A375 (cell line): ENCODE measurements at places on chromosomes 5 and 9. TPM values are rescaled to one million over a fixed set of nuclear protein-coding genes. Genes with fewer than 3 reads are reported as not detected.

THBS4 gene
- total RNA-seq: 0.68 and 1.7 TPM in 2 replicates

EPB41L4A gene
- not detected in 2 replicates for total RNA-seq

PLAC8L1 gene
- total RNA-seq: 0.19 and 0.34 TPM in 2 replicates

BAAT gene
- 0.05 and 0.08 TPM in 2 replicates for total RNA-seq

MROH2B gene
- not detected in 2 replicates for total RNA-seq

BTNL3 gene
- total RNA-seq: not detected in 2 replicates

PCAT7 gene
- total RNA-seq: 9.3 and 9.9 TPM in 2 replicates

TMC1 gene
- 0.19 and 0.29 TPM in 2 replicates for total RNA-seq

ERCC6L2 gene
- 49.1 and 56.4 TPM in 2 replicates for total RNA-seq

ENG gene
- 13.6 and 14.7 TPM in 2 replicates for total RNA-seq

MED7 gene
- 6.1 and 7.6 TPM in 2 replicates for total RNA-seq

SAXO1 gene
- not detected in 2 replicates for total RNA-seq

AK8 gene
- 0.05 and 0.68 TPM in 2 replicates for total RNA-seq

SOHLH1 gene
- not detected in 2 replicates for total RNA-seq

PDE8B gene
- total RNA-seq: 0.30 and 1.1 TPM in 2 replicates

AQP7 gene
- total RNA-seq: not detected in 2 replicates

ANKRD31 gene
- total RNA-seq: 0.32 and 0.34 TPM in 2 replicates

PCDHGA1 gene
- 2.5 TPM in 2 replicates for total RNA-seq

QSOX2 gene
- 26.9 and 30.1 TPM in 2 replicates for total RNA-seq

GRIA1 gene
- total RNA-seq: not detected in 2 replicates

IFNE gene
- total RNA-seq: 0.19 and 0.29 TPM in 2 replicates

FRMPD1 gene
- not detected in 2 replicates for total RNA-seq

NUTM2G gene
- total RNA-seq: not detected in 2 replicates

CDC20B gene
- total RNA-seq: not detected in 2 replicates

PCDHA10 gene
- 1.5 and 1.8 TPM in 2 replicates for total RNA-seq

ALDH7A1 gene
- 48.7 and 48.8 TPM in 2 replicates for total RNA-seq

CKS2 gene
- 146 and 148 TPM in 2 replicates for total RNA-seq

PPP2R2B gene
- total RNA-seq: 0.64 and 1.5 TPM in 2 replicates

KIF12 gene
- total RNA-seq: 1.1 and 1.5 TPM in 2 replicates

CTNND2 gene
- 0.49 and 0.74 TPM in 2 replicates for total RNA-seq

HSPA9 gene
- total RNA-seq: 529 and 553 TPM in 2 replicates

POLK gene
- 14.7 and 17.1 TPM in 2 replicates for total RNA-seq

TSLP gene
- total RNA-seq: 0.34 and 0.60 TPM in 2 replicates

ZBTB5 gene
- 10.7 and 13.4 TPM in 2 replicates for total RNA-seq

GLRA1 gene
- not detected in 2 replicates for total RNA-seq

PTGS1 gene
- total RNA-seq: 1.1 and 1.6 TPM in 2 replicates

SH3TC2 gene
- total RNA-seq: 37.6 and 39.3 TPM in 2 replicates

IRX1 gene
- 3.7 and 4.2 TPM in 2 replicates for total RNA-seq

RFESD gene
- total RNA-seq: 0.75 and 5.8 TPM in 2 replicates

TBC1D9B gene
- 39.6 and 44.9 TPM in 2 replicates for total RNA-seq

ARHGEF39 gene
- 5.9 and 6.6 TPM in 2 replicates for total RNA-seq

CAMK4 gene
- 67.3 and 74.3 TPM in 2 replicates for total RNA-seq

WDR41 gene
- total RNA-seq: 42.7 and 46.6 TPM in 2 replicates

MED22 gene
- total RNA-seq: 29.7 and 31.6 TPM in 2 replicates

TPPP gene
- total RNA-seq: 0.11 and 0.30 TPM in 2 replicates

CCNI2 gene
- total RNA-seq: 0.19 TPM in 1 of 2 replicates, not detected in the other

TRAF1 gene
- total RNA-seq: 7.8 and 7.9 TPM in 2 replicates

C5orf34 gene
- total RNA-seq: 7.1 and 8.7 TPM in 2 replicates

STC2 gene
- total RNA-seq: 31.2 and 46.0 TPM in 2 replicates

ANKRD55 gene
- 0.74 and 1.1 TPM in 2 replicates for total RNA-seq

PCDHGA2 gene
- total RNA-seq: 0.66 and 1.0 TPM in 2 replicates

GLDC gene
- 10.4 and 15.6 TPM in 2 replicates for total RNA-seq

SLC34A1 gene
- 0.34 and 0.61 TPM in 2 replicates for total RNA-seq

KCTD16 gene
- total RNA-seq: 0.03 TPM in 1 of 2 replicates, not detected in the other

GRXCR2 gene
- not detected in 2 replicates for total RNA-seq
